Stomach (tissue), 19 donors: ENCODE measurements at places on chromosomes 6 and 20. TPM values are rescaled to one million over a fixed set of nuclear protein-coding genes. Genes with fewer than 3 reads are reported as not detected.

GRCh38 chr6:27375613-27376079, 12.9 kb upstream of the ZNF391 start:
- DNase-seq: peak; percentile 42

DNA sequence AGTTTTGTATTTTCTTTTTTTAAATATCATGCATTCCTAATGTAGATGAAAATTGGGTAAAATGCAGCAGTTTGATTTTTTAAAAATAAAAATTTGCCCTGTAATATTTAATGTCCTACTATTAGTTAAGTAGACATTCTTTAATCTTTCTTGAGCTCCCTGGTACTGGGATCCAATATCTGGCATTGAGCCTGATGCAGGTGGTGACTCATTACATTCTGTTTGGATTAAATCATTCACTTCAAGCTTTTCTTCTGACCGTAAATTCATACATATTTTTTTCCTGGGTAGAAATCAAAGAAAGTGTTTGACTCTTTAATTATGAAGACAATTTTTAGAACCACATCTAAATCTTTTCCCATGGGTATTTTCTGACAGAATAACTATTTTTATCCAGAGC, 768.8 kb upstream of the SLC35B3 start:
- no peak for DNase-seq

- DNase-seq: peak; percentile 71
These were observed 26.5 kb downstream of the MTHFD1L start for GRCh38 chr6:150891888-150892485.

DNA sequence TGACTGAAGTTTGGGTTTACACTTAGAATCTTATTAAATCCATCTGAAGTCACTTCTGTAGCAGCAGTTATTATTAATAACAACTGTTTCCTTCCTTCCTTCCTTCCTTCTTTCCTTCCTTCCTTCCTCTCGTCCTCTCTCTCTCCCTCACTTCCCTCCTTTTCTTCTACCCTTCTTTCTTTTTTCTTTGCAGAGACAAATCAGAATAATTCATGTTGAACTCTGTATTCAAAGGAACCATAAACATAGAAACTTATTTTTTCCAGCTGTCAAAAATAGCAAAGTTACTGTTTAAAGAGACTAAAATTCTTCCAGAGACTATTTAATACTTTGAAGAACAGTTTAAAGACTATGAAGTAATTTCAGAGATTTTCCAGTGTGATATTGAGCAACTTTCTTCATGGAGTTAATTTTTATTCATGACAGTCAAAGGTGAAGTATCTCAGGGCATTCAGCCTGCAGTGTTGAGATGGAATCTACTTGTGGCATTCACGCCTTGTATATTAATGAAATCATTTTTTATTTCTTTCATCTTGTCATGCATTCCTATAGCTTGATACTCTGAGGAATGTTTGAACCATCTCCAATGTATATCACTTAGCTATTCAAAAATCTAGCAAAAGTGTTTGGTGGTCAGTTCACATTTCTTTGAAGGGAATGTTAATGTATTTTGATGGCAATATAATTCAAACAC, 109.7 kb downstream of the BCAS1 start:
- DNase-seq: no peak

DNA sequence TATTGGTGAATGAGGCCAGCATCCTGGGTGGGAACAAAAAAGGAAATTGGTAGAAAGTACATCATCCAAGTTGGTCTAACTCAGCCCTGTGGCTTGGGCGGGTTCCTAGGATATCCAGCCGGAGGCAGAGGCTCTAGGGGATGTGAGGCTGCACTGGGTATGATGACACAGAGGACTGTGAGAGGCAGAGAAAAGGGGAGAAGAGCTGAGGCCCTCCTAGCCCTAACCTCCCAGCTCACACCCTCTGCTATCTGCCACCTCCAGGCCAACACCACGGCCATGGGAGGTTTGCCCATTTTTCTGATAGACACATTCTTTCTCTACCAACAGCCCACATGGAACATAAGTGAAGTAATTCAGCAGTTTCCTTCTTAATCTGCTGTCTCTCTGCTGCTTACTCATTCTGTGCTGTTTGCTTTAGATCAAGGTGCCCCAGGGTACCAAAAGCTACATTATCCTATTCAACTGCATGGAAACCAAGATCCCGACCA, 284.4 kb downstream of the ESR1 start:
- no peak for DNase-seq

GRCh38 chr20:36248836-36249235, 12.6 kb downstream of the AAR2 start:
- no peak for DNase-seq

DNA sequence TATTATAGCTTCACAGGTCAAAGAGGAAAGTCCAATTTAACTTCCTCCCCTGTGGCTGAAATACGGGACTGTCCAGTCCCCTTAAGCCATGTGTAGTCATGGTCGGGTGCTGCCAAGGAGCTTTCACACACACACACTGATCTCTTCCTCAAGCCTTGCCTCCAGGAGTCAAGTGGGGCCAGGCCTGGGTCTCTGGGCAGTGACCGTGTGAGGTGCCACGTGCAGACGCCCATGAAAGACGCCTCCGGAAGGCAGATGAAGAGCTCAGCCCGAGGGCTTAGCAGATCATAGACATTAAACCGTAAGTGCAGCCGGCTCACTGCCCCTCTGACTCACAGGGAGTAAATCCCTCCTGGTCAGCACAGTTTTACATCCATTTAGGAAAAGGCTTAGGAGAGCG, 4.2 kb downstream of the GABRR2 start:
- no peak for DNase-seq

Gene BPI
- not detected for total RNA-seq

DNA sequence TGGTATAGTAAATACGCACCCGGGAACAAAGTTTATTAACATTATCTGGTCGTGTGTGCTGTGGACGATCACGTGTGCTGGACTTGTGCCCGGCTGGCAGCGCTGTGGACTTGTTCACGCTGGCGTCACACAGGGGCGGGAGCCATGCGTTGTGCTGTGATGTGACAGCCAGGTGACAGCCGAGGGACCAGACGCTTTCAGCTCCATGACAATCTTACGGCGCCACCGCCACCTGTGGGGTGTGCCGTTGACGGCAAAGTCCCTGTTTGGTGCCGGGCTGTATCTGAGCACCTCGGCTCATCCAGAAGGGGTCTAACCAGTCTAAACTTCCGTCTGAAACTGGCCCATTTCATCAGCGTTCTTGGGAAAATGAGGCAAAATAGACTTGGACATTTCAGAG, 25.2 kb downstream of the DLL1 start:
- DNase-seq: peak; percentile 95

- DNase-seq: no peak
These were observed 78.6 kb upstream of the SLC22A16 start for GRCh38 chr6:110554966-110555460.

- DNase-seq: no peak
These were observed 104.4 kb downstream of the TOX2 start for GRCh38 chr20:44018942-44019637.

GRCh38 chr6:157364705-157365104, 16.3 kb upstream of the ZDHHC14 start:
- no peak for DNase-seq

DNA sequence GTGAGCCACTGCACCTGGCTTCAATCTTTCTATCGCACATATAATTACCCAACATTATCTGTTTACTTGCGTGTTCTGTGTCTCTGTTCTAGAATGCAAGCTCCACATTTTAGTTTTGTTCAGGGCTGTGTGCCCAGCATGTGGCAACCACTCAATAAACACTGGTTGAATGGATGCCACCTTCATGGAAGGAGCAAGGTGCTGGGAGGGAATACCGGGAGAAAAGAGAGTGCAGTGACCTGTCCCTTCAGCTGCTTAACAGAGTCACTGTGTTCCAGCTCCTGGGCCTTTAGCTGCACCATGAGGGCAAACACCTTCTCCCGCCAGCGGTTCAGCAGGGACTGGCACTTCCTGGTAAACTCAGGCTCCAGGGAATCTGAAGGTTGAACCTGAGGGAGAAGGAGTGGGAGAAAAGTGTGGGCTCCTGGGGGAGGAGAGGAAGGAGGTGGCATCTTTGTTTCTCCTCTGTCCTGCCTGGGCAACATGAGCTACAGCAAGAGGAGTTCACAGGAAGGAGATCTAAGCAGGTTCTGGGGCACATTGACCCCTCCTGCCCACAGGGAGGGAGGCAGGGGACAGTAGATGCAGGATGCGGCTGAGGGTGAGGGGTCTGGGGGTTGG, 7.7 kb downstream of the CCHCR1 start:
- DNase-seq: peak; percentile 57

DNA sequence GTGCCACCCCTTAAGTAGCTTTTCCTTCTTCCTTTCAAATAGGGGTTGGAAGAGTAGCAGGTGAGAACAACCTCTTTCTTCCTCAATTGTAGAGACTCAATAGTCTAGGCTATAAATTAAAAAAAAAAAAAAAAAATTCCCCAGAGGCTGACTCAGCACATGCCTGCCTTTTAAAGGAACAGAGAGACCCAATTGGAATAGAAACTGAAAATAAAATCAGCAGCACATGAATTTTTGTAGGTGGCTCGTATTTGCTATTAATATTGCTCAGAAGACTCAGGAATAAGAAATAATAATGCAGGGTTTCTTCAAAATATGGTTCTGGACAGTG, 19.3 kb downstream of the TOP1 start:
- DNase-seq: no peak
